ENCODE measurements at places on chromosomes 16 and 17.
A peak's percentile ranks its signal among the peaks of the same experiment; 100 is the strongest.

- no peak for DNase-seq
Measured at GRCh38 chr17:70181376-70181775, 12.0 kb downstream of the KCNJ2 start.

GRCh38 chr17:67716405-67716798, 1.3 kb upstream of the NOL11 start:
- no peak for DNase-seq

- no peak for DNase-seq
Measured at GRCh38 chr17:77472468-77473310, 331.9 kb downstream of the SEC14L1 start.

GRCh38 chr17:66713533-66714042, 121.3 kb upstream of the CACNG5 start:
- DNase-seq = no peak

DNA sequence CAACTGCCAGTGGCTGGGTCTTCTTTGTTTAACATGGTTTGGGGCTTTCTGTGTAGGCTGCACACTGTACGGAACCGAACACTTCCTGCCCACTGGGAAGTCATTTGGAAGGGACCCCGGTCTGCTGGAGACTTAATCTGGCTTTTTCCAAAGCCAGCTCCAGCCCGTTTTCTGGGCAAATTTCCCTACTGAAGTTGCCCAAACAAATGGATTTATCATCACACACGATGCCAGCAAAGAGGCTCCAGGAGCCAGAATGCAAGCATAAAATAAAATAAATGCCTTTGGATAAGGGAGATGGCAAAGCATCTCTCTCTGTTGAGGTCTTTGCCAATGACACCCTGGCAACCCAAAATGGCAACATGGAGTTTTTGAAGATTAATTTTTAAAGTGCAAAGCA, 259.9 kb upstream of the IRX3 start:
- DNase-seq = no peak

GRCh38 chr17:50192144-50192617, 9.2 kb downstream of the COL1A1 start:
- DNase-seq = no peak

GRCh38 chr16:11585460-11586377, 1.0 kb downstream of the LITAF start:
- DNase-seq = no peak

DNA sequence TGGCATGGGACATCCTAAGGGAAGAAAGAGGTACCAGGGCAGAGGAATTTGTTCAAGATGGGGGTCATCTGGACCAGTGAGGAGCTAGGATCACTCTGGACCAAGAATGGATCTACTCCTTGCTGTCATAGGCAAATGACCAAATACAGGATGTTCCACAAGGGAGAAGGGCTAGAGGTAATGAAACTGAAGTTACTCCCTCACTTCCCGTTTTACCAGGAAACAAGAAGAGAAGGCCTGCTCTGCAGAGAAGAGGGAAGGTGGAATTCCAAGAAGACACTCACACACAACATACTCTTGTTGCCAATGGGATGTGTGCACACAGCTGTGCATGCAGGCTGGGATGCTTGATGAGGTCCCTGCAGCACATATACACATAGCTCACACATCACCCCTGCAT, 38.6 kb downstream of the NEUROD2 start:
- DNase-seq = no peak

GRCh38 chr17:10316801-10317542, 55.8 kb downstream of the MYH13 start:
- peak; percentile 11 for DNase-seq

DNA sequence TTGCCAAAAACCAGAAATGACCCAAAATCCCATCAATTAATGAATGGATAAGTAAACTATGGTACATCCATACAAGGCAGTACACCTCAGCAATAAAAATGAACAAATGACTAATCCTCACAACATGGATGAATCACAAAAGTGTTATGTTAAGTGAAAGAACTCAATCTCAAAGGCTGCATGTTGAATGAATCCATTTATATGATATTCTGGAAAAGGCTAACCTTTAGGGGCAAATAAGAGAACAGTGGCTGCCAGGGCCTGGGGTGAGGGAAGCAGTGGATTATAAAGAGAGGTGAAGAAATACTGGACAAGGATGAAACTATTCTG, 46.1 kb upstream of the MSI2 start:
- DNase-seq = no peak
